Activated T-helper 2 cell treated with anti-CD3 and anti-CD28 coated beads, Interferon-gamma antibody, Interleukin-2, Interleukin-4, amounts not matched to agents 10 μg/mL and 5 μg/mL and 100 μg/mL, durations not matched to agents 14 hours and 24 hours and 36 hours (primary cell): ENCODE measurements at places on chromosomes 16 and 17.
A peak's percentile ranks its signal among the peaks of the same experiment; 100 is the strongest.

DNA sequence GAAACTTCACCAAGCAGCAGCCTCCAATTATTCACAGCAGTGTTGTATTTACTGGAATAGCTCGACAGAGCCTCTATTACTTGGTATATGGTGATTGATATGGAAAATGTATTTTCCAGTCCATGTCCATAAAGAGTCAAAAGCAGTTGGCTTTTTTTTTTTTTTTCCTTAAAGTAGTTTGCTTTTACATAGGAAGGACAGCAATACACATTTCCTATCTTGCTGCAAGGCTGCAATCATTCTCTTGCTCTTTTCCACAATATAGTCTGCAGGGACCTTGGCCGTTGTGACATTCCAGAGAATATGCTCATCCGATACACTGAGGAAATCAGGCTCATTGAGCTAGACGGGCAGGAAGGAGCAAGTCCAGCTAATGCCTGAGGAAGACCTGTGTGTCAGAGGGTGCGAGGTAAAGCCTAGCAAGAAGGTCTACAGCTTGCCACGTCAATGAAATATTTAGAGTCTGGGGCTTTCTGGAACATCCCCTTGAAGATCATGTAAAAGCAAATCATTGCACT lies 131.1 kb downstream of the ENGASE start:
- DNase-seq = no peak

- DNase-seq = no peak
These were observed 9.5 kb upstream of the ADAM11 start for GRCh38 chr17:44749076-44749979.

DNA sequence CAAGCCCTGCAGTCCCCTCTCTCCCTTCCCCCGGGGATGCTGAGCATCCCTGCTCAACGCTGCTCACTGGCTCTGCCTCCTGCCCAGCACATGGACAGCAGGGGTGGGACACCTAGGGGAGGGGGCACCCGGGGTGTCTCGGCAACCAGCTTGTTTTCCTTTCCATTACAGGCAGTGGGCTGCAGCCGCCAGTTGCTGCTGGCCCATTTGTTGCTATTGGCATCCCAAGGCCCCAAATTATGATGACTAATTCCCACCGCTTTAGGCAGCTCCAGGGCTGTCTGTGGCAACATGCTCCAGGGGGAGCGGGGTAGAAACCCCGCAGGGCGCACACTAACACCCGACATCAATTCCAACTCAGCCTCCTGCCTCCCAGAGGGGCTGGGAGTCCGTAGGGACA lies 4.9 kb downstream of the SDK2 start:
- DNase-seq = no peak

GRCh38 chr16:23020084-23020483 lies 129.2 kb downstream of the USP31 start:
- no peak for DNase-seq

- no peak for DNase-seq
These were observed 381.5 kb upstream of the SALL1 start for GRCh38 chr16:51532551-51532950.

DNA sequence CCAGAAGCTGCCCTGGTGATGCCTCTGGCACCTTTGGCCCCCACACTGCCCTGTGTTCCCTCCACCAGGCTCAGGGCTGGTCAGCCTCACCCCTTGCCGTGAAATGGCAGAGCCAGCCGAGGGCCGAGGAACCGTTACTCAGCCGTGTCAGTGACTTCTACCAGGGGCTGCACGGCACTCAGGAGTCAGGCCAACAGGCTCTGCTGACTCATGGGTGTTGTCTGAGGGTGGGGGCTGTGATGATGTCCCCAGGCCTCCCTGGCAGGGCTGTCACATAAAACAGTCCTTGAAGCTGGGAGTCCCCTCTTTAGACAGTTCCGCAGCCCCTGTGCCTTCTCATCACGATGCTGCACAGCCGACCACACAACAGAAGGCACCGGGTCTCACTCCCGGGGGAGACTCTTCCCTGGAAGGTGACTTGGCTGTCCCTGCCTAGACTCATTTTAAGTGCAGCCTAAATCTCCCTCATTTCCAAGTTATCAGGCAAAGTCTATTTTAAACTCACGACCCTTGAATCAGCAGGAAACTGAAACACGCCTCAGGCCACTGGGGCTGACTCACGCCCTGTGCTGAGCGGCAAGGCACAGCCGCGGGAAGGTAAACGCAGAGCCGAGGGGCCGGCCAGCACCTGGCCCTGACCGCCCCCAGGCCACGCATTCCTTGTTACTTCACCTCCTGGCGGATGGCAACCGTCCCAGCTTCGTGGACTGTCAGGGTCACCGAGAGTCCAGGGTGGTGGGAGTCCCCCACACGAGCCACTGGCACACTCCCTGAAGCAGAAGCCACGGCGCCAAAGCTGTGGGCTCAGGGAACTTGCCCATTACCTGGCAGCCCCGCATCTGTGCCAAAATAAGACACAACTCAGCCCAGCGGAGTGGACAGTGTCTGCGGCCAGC lies 102.6 kb downstream of the ZNF778 start:
- no peak for DNase-seq

GRCh38 chr16:19210280-19210924 lies 42.4 kb downstream of the SYT17 start:
- no peak for DNase-seq

GRCh38 chr16:28182801-28183200 lies 29.0 kb downstream of the XPO6 start:
- no peak for DNase-seq

- no peak for DNase-seq
These were observed 23.1 kb downstream of the MRC2 start for GRCh38 chr17:62650587-62650986.

- DNase-seq = no peak
These were observed 732.5 kb downstream of the KCNJ2 start for GRCh38 chr17:70901870-70902269.

- no peak for DNase-seq
These were observed 25.4 kb downstream of the GJD3 start for GRCh38 chr17:40338941-40339649.

- no peak for DNase-seq
These were observed 59.7 kb downstream of the B9D1 start for GRCh38 chr17:19302791-19303331.

- DNase-seq = peak; percentile 19
These were observed 25.0 kb downstream of the MRC2 start for GRCh38 chr17:62652251-62653001.

GRCh38 chr17:47685556-47686275 lies 8.2 kb upstream of the TBKBP1 start:
- DNase-seq = no peak

DNA sequence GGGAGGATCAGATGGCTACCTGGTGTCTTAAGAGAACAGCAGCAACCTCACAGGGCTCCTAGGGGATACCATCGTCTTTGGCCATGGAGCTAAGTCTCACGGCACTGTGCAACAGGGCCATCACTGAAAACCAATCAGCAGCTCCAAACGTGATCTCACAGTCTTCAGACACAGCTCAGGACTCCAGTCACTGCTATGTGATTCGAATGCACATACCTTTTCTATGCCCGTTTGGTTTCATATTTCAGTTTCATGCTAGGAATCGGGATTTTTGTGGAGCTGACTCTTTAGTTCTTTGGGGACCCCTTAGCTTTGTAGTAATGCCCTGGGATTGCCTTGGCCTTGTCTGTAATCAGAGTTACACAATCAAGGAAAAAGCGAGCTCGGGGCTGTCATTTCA lies 162.8 kb upstream of the CDH11 start:
- DNase-seq = no peak

DNA sequence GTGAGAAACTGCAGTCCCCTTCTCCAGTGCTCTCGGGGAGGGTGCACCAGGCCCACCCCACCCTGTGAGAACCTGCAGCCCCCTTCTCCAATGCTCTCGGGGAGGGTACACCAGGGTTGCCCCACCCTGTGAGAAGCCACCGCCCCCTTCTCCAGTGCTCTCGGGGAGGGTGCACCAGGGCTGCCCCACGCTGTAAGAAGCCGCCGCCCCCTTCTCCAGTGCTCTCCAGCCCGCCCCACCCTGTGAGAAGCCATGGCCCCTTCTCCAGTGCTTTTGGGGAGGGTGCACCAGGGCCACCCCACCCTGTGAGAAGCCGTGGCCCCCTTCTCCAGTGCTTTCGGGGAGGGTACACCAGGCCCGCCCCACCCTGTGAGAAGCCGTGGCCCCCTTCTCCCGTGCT lies 12.1 kb downstream of the SPATA33 start:
- DNase-seq = no peak

DNA sequence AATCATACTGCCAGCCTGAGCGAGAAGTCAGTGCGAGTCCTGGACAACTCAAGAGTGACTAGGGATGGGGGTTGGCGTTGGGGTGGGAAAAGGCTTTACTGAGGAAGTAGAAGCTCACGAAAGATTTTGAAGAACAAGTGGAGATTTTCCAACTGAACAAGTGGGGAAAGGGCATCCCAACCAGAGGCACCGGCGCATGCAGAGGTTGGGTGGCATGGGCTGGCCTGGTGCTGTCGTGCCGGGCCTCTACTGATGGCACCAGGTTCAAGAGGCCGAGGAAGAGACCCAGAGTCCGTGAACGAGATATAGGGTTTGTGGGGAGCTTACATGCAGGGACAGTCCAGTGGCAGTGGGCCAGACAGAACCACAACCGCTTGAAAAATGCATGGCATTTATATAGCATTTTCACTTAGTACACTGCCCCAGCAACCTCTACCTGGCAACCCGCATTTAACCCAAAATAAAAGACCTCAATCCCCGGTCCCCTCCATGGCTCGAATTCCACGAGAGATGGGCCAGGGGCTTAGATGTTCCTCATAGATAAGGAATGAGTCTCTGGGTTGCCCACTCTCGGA lies 7.7 kb upstream of the ITGA3 start:
- DNase-seq = no peak

DNA sequence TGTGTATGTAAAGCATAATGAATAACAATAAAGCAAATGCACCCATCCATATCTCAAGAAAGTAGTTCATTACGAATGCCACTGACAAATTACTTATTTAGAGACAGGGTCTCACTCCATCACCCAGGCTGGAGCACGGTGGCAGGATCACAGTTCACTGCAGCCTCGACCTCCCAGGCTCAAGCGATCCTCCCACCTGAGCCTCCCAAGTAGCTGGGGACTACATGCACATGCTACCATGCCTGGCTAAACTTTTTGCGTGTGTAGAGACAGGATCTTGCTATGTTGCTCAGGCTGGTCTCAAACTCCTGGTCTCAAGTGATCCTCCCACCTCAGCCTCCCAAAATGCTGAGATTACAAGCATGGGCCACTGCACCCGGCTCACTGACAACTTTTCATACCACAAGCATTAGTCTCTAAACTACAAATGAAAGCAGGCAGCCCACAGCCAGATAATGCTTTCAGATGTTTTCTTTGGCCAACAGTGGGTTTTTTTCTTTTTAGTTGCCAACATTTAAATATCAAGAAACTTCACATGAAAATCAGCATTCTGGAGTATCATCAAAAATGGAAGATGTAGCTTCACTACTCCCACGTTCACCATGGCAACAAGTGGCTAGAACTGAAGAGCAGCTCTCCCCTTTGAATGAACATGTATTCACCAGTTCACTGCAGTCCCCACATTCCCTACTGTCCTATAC lies 7.7 kb downstream of the ARHGAP17 start:
- no peak for DNase-seq

DNA sequence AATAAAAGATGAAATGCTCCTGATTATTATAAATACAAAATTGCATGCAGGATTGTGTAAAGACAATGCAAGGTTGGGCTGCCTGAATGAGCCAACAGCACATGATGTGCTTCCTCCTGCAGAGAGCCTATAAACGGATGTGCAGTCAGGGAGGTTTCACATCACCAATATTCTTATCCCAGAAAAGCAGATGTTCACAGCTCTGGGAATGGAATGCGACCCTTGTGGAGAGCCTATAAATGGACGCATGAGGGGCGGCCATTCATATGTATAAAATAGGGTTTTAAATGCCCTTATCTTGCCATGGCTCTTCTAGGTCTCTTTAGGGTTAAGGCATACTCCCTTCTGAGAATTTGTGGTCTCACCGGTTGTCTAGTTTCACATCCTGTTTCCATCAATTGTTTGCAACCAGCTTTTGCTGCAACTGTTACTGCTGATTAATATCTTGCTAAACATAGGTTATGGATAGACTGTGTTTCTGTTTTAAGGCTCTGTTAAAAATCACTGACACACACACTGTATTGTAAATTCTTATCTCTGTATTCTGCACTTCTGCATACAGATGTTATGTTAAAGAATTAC lies 31.9 kb downstream of the SLFN11 start:
- DNase-seq = peak; percentile 52

DNA sequence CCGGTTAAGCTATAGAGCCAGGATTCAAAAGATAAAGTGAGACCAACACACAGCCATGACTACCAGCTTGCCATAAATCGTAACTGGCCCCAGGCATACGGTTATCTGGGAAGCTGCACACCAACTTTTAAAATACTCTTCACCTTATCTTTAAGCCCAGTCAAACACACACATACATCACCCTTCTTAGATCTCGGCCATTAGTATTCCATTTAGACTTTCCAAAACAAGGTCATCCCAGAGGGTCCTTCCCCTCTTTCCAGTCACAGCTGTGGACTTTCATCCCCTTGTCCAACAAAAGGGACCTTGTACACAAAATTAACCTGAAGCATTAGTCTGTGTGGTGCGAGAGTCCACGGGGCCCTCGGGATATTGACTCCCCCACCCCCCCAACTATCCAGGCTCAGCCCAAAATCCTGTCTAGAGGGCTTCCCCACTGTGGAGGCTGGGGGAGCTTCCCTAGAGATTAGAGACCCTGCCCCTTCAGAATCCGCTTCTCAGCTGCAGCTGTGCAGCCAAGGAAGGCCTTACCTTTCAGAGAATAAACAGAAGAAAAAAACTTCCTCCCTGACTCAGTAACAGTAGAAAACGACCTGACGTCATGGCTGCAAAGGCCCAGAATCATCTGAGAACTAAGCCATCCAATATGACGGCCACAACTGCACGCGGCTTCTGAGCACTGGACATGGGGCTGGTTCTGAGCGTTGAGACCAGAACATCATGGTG lies 9.9 kb downstream of the ZFHX3 start:
- DNase-seq = no peak

- no peak for DNase-seq
These were observed 11.5 kb upstream of the TPPP3 start for GRCh38 chr16:67404740-67405226.

DNA sequence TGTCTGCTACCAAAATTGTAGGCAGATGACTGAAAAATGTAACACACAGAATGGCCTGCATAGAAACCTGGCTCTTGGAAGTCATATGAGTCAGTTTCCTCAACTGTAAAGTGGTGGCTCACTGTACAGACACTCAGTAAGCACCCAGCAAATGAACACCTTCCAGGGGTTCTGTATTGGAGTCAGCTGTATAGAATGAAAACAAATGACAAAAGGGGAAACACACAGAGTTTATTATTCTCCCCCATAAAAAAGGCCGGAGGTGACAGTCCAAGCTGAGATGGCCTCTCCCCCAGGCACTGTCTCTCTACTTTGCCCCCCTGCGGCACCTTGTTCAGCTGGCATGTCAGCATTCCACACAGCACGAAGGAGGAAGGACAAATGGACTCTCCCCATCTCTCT lies 6.2 kb upstream of the MEOX1 start:
- no peak for DNase-seq

- DNase-seq = no peak
These were observed 4.4 kb upstream of the ASGR1 start for GRCh38 chr17:7183433-7184090.
